Upper lobe of left lung (tissue), 6 donors: ENCODE measurements at places on chromosomes 16 and 17. TPM values are rescaled to one million over a fixed set of nuclear protein-coding genes. Genes with fewer than 3 reads are reported as not detected.

The TBC1D3H gene
- total RNA-seq, result not detected

GRCh38 chr17:36212966-36213365, 2.1 kb downstream of the CCL4L2 start:
- no peak for DNase-seq

- DNase-seq, result no peak
These were observed 699.2 kb upstream of the RBFOX1 start for GRCh38 chr16:6633456-6633855.

DNA sequence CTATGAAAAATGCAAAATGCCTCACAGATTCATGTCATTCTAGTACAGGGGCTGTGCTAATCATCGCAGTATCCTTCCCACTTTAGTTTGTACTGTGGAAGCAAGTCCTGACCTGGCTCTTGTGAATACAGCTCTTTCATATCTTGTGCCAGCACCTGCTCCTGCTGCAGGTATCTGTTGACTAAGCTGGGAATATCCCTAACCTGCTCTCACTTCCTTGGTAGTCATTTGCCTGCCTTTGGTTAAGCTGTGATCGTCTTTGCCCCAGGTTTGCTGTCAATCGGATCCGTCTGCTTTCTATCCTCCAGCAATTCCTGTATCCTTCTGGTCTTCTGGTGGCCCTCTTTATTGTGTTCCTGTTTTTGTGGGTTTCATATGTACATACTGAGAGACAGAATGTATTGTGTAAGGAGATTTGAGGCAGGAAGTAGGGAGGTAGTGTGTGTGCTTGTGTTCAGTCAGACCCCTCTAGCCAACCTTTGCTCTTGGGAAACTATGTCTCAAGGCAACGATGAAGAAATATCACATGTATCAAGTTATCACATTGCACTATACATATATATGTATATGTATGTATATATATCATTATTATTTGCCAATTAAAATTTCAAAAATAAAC, 7.7 kb upstream of the GINS3 start:
- DNase-seq, result no peak
